NCI-H1436 (cell line): ENCODE measurements at places on chromosomes 5 and 9.

- DNase-seq, result no peak
Observed at GRCh38 chr5:79183617-79184016, 52.3 kb upstream of the JMY start.

DNA sequence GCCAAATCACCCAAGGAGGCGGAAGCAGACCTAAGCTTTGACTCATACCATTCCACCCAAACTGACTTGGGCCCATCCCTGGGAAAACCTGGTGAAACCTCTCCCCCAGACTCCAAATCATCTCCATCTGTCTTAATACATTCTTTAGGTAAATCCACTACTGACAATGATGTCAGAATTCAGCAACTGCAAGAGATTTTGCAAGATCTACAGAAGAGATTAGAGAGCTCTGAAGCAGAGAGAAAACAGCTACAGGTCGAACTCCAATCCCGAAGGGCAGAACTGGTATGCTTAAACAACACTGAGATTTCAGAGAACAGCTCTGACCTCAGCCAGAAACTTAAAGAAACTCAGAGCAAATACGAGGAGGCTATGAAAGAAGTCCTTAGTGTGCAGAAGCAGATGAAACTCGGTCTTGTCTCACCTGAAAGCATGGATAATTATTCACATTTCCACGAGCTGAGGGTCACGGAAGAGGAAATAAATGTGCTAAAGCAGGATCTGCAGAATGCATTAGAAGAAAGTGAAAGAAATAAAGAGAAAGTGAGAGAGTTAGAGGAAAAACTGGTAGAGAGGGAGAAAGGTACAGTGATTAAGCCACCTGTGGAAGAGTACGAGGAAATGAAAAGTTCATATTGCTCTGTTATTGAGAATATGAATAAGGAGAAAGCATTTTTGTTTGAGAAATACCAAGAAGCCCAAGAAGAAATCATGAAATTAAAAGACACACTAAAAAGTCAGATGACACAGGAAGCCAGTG lies 15.8 kb upstream of the TTC23L start:
- no peak for DNase-seq

GRCh38 chr9:95249986-95250385 lies 67.5 kb downstream of the FANCC start:
- DNase-seq, result no peak

GRCh38 chr5:156188016-156188415 lies 138.9 kb upstream of the SGCD start:
- DNase-seq, result no peak

GRCh38 chr9:131045300-131046092 lies 36.5 kb downstream of the LAMC3 start:
- no peak for DNase-seq

- DNase-seq, result no peak
Observed at GRCh38 chr5:149410071-149410470, 31.0 kb upstream of the IL17B start.

- DNase-seq, result no peak
Observed at GRCh38 chr9:115263371-115264075, 145.6 kb upstream of the TNC start.

DNA sequence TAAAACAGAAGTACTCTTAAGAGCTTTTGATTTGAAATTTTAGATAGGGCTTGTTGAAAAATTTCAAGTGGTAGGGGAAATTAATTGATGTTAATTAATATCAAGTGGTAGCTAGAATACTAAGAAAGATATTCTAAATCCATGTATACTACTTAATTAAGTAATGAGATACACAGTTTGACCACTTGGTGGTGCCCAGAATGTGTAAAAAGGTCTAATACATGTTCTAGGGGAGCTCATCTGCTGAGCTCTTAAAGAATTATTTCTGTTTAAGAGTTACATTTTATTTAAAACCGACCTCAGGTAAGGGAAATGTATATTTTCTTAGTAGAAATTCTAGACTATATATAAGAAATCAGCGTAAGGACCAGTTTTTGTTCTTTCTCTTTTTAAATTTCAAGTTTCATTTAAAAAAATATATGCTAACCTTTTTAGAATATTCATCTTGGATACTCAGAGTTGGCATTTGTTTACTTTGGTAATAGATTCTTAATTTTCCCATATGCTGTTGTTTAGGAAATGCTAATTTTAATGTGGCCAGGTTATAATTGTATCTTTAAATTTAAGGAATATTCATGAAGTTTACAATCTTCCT lies 61.5 kb downstream of the LNPEP start:
- peak; percentile 15 for DNase-seq

- no peak for DNase-seq
Observed at GRCh38 chr9:16928179-16928945, 57.9 kb upstream of the BNC2 start.

GRCh38 chr9:90965226-90966030 lies 163.8 kb downstream of the SYK start:
- no peak for DNase-seq

DNA sequence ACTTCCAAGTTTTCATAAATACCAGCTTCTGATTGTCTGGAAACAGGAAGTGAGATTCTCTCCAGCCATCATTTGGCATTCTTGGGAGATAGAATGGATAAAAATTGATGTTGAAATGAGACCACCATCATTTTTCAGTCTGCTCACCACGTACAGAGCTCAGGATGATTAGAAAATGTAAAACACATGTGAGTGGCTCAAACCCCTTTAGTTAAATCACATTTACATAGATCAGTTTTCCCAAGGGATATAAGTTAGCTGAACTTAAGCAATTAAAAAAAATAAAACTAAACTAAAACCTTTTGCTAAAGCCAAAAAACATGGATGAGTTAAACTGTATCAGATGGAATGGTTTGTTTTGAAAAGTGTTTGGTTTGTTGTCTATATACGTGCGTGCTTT lies 37.1 kb upstream of the GDNF start:
- DNase-seq, result no peak

GRCh38 chr5:6572086-6572824 lies 60.6 kb downstream of the NSUN2 start:
- DNase-seq, result no peak

DNA sequence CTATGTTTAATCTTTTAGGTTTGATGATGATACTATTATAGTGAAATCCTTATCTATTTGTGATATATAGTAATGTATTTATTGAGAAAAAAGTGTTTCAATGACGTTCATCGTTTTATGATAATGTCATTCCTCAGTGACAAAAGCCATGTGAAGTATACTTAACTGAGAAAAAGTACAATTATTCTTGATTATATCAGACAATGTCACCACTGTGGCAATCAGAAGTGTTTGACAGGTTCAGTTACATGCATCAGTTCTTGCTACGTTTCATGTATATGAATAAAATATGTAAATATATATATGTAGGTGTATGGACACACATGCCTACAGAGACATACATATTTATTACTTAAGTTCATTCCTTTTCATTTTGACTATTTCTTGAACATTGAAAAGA lies 341.5 kb upstream of the CDH10 start:
- no peak for DNase-seq

- DNase-seq, result no peak
Observed at GRCh38 chr5:112642885-112643284, 94.8 kb upstream of the APC start.

- DNase-seq, result no peak
Observed at GRCh38 chr9:18473652-18474279, at the start of gene ADAMTSL1. TSS of gene ADAMTSL1 (plus strand) at chr9:18474153. CDS start at chr9:18474233, 80 bp downstream.

- DNase-seq, result no peak
Observed at GRCh38 chr5:14996997-14997396, 125.4 kb upstream of the ANKH start.

GRCh38 chr9:78041971-78042370 lies 10.4 kb upstream of the GNAQ start:
- no peak for DNase-seq

GRCh38 chr5:58076483-58077257 lies 383.2 kb downstream of the PLK2 start:
- DNase-seq, result no peak

GRCh38 chr9:21392270-21392669 lies 7.1 kb upstream of the IFNA2 start:
- no peak for DNase-seq

GRCh38 chr9:94139672-94140417 lies 55.6 kb downstream of the PTPDC1 start:
- no peak for DNase-seq

DNA sequence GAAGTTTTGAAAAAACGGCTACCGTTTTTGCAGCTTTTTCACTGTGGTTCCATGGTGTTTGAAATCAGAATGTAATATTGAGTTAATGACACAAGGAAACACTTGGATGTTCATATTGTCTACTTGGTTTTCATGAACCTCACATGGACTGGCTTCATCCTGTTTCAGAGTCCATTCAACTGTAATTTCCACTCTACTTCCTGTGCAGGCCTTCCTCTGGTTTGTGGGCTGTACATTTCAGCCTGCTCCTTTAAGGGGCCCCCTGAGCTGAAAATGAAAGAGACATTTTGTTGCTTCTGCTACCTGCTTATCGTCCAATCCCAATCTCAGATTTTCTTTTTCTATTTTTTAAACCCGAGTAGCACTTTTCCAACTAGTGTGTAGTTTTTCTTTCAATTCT lies 41.8 kb upstream of the CDKN2B start:
- no peak for DNase-seq

GRCh38 chr5:179436321-179437122 lies 91.3 kb upstream of the ADAMTS2 start:
- no peak for DNase-seq

- DNase-seq, result no peak
Observed at GRCh38 chr9:10525972-10526371, 86.8 kb downstream of the PTPRD start.

DNA sequence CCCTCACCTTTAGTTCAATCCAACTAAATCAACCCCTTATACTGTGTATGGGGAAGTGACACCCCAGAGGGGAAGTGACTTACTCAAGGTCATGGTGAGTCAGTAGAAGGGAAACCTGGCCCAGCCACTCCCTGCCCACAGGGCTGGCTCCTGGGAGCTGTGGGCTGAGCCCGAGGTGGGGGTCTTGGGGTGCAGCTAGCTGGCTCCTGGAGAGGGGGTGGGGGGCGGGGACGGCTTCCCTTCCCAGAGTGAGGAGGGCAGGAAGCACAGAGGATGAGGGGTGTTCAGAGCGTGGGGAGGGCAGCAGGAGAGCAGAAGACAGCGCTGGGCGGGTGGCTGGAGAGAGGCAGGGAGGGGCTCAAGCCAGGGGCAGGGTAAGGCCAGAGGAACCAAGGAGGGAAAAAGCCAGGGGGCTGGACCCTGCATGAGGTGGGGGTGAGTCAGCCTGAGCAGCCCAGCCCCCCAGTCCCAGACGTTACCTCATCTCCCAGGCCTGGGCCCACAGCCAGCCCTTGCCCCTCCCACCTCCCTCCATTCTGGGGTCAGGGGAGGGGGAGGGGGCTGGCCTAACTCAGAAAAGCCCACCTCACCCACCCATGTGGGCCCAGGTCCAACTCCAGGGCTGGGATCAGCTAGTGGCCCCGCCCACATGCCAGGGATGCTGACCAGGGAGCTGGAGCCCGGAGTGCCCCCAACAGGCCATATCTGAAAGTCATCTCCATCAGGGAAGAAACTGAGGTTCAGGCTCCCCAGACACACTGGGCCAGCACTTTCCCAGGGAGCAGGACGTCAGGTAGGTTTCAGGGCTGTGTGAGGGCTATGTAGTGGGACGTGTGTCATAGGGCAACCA lies 2.8 kb downstream of the PDLIM7 start:
- no peak for DNase-seq

DNA sequence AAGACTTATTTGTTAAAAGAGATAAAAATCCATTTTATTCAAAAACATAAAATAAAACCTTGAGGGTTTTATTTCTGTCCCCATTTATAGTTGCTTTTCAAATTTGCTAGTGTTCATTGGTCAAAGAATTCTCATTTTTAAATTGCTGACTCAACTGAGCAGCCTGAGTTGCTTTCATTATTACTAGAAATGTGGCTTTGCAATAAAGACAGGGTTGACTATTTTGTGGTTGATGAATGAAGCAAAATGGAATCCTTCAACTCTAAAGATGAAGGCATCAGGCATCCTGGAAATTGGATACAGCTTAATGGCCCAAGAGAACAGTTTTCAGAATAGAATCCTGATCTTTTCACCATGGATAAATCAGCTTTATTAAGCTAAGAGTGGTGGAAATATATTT lies 23.9 kb upstream of the PPP3R2 start:
- no peak for DNase-seq

GRCh38 chr9:33818847-33819500 lies 2.0 kb downstream of the UBE2R2 start:
- no peak for DNase-seq

DNA sequence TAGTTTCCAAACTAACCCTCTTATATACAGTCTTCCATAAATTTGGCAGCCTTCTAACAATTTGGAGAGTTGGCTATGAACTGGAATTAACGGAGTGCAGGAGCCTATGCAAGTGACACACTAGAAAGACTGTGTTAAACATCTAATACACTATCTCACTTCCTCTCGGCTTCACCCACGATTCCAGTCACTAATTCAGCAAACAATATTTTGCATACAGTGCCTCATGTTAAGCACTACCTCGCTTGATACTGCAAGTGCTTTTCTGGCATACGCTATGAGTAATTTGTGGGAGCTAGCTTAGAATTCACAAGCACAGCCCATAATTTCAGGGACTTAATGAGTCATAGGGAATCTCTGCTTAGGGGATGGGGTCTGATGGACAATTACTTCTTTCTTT lies 102.5 kb downstream of the ST8SIA4 start:
- DNase-seq, result no peak

- peak; percentile 84 for DNase-seq
Observed at GRCh38 chr9:120936011-120936763, 9.6 kb upstream of the TRAF1 start.

DNA sequence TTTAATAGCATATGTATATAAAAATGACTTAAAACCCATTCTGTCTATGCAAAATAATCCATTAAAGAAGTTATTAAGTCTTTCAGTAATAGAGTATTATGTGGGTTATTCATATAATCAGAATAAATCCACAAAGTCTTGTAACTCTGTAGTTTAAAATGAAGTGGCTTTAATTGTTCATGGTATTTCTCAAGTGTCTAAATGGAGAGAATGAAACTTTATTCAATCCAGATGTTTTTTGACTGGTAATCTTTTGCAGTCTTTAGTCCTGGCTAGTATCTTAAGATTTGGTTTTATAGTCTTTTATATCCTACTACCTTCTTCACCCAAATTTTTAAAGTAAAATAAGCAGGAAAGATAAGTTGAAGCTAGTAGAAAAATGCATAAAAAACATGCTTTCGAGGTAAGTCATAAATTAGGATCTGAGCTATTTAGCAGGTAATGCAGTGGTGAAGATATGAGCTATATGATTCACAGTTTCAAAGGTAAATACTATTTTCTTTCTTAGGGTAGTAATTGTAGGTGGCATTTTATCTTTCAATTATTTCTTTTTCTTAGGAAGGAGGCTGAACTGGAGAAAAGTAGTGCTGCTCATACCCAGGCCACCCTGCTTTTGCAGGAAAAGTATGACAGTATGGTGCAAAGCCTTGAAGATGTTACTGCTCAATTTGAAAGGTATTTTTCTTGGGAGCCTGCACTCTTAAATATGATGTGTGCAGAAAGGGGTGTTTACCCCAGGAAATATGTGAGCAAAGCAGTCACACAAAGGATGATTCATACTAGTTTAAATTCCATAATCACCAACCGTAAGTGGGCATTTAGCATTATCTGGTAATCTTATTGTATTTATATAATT lies 17.9 kb downstream of the HMMR start:
- DNase-seq, result no peak
